ENCODE measurements at places on chromosomes 16 and 17.

GRCh38 chr17:38881600-38882191 is 11.8 kb downstream of the LASP1 start:
- no peak for DNase-seq

DNA sequence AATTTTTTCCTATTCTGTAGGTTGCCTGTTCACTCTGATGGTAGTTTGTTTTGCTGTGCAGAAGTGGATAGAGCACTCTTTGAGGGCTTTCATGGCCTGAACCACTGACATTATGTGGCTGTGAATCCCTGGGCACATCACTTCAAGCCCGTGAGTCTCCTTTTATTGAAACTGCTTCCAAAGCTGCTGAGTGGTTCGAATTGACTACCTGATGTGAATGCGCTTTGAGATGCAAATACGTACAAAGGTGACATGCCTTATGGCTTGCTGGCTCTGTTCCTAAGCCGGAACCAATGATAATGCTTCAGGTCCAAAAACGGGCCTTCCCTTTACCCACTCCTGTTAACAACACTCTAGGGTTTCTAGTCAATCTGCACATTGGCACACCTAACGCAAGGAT is 34.3 kb downstream of the ASPA start:
- DNase-seq = no peak

GRCh38 chr16:56800355-56800754 is 64.7 kb upstream of the SLC12A3 start:
- no peak for DNase-seq

DNA sequence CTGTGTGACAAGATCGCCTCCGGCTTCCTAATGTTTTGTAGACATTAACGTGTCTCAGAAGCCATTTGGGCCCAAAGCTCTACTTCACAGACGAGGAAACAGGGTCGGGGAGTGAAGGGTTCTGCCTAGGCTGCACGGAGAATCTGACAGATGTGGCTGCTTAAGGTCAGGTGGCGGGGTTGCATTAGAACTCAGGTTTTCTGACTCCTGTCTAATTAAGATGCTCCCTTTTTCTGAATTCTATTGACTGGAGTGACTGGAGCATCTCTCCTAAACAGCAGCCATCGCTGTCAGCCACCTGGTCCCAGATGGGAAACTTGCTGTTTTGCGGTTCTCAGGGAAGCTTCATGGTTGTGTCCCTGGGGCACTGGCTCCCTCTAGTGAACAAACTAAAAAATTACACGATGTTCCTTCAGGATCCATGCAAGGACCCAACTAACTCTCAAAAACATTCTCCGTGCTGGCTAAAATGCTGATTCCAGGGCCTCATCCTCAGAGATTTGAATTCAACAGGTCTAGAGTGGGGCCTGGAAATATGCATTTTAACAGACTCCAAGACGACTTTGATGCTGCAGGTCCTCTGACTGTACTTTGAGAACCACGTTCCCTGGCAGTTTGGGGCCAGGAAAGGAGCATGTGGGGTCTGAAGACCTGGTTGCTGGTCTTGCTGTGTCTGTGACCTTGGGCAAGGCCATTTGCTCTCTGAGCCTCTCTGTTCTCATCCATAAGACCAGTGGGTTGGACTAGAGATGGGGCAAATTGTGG is 117.4 kb downstream of the IRF8 start:
- no peak for DNase-seq

- DNase-seq = no peak
Observed at GRCh38 chr17:28407974-28408306, 1.9 kb upstream of the SLC46A1 start.

Data from NCI-H1417 treated with DMSO at 0.1 percent for 48 hours (cell line).